ENCODE measurements at places on chromosomes 4 and X. TPM values are rescaled to one million over a fixed set of nuclear protein-coding genes. Genes with fewer than 3 reads are reported as not detected.
A peak's percentile ranks its signal among the peaks of the same experiment; 100 is the strongest.

CXCL3 gene
- polyA plus RNA-seq, result 0.39 TPM

NEUROG2 gene
- polyA plus RNA-seq, result not detected

ETDC gene
- polyA plus RNA-seq, result not detected

PABPC4L gene
- polyA plus RNA-seq, result 11.0 TPM

CCNA2 gene
- 37.4 TPM for polyA plus RNA-seq

PALLD gene
- polyA plus RNA-seq, result 220 TPM

SPANXN4 gene
- not detected for polyA plus RNA-seq

TLR2 gene
- polyA plus RNA-seq, result 6.8 TPM

FATE1 gene
- polyA plus RNA-seq, result not detected

PHKA1 gene
- 5.6 TPM for polyA plus RNA-seq

CXorf65 gene
- 0.69 TPM for polyA plus RNA-seq

GRCh38 chrX:1932231-1932630, 317.4 kb downstream of the ASMT start:
- DNase-seq, result no peak

- no peak for DNase-seq
Observed at GRCh38 chr4:56699537-56700105, 18.5 kb upstream of the HOPX start.

- no peak for DNase-seq
Observed at GRCh38 chrX:45003085-45003484, 130.1 kb downstream of the KDM6A start.

GRCh38 chr4:189162888-189163287, 777.8 kb upstream of the FRG1 start:
- no peak for DNase-seq

- no peak for DNase-seq
Observed at GRCh38 chr4:19823781-19824180, 427.9 kb upstream of the SLIT2 start.

- DNase-seq, result no peak
Observed at GRCh38 chrX:24902806-24903205, 113.0 kb downstream of the ARX start.

DNA sequence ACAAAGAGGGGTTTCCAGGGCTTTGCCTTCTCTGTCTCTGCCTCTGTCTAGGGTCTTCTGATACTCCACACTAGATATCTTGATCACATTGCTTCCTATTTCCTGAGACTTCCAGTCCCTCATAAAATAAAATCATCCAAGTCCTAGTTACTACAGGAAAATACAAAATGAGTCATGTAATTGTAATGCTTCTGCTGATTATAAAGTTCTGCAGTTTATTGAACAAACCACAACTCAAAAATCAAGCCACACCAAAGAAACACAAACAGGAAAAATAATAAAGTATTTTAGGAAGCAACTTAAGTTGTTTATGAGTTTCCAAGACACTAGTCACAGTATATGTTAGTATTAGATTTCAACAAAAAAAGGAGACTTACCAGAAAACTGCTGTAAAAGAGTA, 695.1 kb upstream of the GALNTL6 start:
- no peak for DNase-seq

GRCh38 chr4:48538358-48538757, 48.3 kb downstream of the ZAR1 start:
- no peak for DNase-seq

- DNase-seq, result no peak
Observed at GRCh38 chr4:42350611-42351182, 46.6 kb upstream of the SHISA3 start.

DNA sequence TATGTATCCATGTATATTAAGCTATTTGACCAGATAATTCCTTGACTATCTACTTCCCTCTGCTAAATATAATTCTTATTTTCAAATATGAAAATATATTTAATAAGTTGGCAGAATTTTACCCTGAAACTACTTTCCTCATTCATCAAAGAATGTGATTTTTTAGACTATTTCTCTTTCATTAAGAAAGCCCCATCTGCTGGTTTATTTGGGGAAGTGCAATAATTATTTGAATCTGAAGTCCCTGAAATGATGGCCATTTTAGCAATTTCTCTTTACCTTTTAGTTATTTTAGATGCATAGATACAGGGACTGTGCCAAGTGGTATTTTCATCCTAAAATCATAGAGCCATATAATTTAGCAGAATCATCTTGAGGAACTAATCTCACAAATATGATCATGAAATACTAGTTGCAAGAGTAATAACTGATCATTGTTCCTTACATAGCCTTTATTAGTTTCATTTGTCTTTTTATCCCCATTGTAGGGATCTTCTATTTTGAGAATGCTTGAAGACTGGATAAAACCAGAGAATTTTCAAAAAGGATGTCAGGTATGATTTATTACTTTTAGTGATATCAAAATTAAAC, 39.0 kb downstream of the ENPEP start:
- DNase-seq, result no peak

DNA sequence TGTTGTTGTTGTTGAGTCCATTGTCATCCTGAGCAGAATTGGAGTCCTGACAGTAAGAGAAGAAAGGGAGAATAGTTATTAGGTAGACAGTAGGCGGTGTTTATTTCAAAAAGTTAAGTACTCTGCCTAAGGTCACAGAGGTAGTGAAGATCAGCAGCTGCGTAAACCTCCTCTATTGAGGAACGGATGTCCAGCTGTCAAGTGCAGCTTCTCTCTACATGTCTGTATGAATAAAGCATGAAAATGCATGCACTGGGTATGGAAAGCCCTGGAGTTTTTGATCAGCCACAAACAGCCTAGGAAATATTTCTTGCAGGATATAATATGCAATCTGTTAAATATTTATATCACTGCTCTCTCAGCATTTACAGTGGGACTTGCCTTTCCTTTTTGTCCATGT, 109.4 kb upstream of the CBLL2 start:
- DNase-seq, result no peak

- DNase-seq, result no peak
Observed at GRCh38 chr4:56342746-56343145, 44.5 kb downstream of the AASDH start.

GRCh38 chr4:56651056-56651350, 30.1 kb downstream of the HOPX start:
- DNase-seq, result no peak

DNA sequence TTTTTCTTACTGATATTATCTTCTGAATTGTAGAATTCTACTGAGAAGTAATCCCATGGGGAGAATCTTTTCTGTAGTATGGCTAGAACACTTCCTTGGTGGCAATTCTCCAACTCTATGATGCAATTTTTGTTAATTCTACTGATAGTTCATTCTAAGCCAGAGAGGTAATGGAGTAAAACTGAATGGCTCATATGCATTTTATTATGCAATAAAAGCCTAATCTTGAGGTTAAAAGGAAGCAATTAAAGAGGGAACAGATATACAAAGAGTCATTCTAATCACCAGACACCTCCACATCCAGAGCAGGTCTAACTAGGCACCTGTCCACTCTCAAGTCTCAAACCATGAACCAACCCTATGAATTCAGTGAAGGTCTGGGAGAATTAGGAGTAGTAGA, 9.7 kb downstream of the RAP2C start:
- no peak for DNase-seq

GRCh38 chr4:945274-946102, 13.2 kb downstream of the TMEM175 start:
- DNase-seq, result no peak

DNA sequence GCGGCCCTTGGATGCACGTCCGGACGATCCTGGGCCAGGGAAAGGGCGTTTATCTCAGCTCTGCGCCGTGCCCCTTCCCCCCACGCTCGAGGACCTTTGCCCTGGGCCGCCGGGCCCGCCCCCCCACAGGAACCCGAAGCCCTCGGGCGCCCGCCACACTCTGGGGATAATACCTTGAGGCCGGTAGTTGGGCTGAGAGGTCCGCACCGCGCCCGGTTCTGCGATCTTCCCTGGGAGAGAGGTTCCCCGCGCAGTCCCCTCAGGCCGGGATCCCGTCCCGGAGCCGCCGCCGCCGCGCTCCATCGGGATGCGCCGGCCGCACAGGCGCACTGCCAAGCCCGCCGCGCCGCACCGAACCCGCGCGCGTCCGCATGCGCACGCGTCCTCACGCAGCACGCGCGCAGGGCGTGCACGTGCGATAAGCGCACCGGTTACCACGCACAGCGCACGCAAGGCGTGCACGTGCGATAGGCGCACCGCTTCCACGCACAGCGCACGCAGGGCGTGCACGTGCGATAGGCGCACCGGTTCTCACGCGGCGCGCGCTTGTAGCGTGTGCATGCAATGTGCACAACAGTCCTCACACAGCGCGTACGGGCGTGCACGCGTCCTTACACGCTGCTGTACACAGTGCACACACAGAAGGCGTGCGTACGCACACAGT, at the start of gene MAP7D2:
MAP7D2 (minus strand) TSS at position 331 of the 664 bp plus-strand sequence; CDS start at position 303, 28 bp downstream.
- DNase-seq, result no peak

GRCh38 chr4:158121161-158121579, 51.7 kb downstream of the GASK1B start:
- peak; percentile 29 for DNase-seq

GRCh38 chr4:142961866-142962265, 115.8 kb upstream of the INPP4B start:
- no peak for DNase-seq

DNA sequence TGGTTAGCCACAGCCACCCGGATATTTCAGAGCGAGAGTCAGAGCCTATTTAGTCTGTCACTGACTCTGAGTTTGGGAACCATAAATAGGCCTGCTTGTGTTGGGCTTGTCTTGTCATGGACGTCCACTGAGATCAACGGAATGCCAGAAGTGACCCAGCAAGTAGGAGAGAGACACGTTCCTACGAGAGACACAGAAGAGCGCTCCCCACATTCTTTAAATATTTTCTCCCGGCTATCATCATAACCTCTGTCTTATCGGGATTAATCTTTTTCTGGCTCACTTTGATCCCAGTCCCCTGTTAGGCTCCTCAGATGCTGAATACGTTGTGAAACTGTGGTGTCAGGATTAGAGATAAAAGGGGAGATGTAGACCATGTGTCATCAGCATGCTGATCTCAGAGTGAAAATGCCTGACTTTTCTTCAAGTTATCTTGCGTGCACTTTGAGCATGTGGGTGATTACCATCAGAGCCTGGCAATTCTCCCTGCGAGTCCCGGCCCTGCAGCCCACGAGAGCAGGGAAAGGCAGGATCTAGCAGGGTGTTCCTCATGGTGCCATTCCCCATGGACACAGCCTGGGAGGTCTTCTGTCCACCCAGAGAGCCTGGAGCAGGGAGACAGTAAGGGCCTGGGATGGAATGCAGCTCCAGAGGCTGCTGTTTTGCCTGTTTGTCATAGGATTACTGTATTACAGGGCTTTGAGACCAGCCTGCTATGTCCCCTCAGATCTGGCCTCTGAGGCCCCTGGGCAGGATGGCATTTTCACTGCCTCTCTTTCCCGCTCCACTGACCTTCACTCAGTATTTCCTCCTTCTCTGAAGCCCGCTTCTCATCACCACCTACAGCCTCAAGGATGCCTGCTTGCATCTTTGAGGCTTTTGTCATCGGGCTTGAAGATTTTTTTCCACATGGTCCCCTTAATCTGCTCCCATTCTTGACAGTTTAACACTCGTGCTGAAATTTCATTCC, 2.8 kb upstream of the TENM3 start:
- DNase-seq, result peak; percentile 23

GRCh38 chrX:150983521-150984168, 510 bp downstream of the HMGB3 start:
- no peak for DNase-seq

GRCh38 chr4:147019091-147019490, 73.4 kb upstream of the TTC29 start:
- no peak for DNase-seq

GRCh38 chrX:48913605-48914366, 2.3 kb upstream of the SLC35A2 start:
- DNase-seq, result no peak

DNA sequence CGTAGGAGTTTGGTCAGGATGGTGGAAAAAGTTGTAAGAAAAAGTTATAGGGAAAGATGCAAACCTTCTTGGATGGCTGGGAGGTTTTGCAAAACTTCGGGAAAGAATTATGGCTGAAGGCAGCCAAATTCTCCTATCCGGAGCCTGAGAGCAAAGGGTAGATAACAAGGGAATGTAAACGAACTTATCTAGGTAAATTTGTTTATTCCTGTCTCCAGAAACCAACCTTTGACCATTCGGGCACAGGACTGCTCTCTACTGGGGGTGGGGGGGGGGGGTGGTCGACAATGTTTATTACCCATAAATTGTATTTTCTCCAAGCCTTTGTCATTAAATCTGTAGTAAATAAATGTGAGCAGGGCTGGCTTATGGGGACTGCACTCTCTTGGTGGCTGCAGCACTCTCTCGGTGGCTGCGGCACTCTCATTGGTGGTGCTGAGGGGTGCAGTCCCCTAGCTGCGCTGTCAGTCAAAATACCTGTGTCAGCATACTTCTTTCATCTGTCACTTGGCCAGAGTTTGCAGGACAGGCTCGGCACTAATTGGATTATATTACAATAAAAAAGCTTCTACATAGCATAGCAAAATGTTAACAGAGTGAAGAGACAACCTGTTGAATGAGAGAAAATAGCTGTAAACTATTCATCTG, 827.8 kb downstream of the SH3BGRL start:
- no peak for DNase-seq

DNA sequence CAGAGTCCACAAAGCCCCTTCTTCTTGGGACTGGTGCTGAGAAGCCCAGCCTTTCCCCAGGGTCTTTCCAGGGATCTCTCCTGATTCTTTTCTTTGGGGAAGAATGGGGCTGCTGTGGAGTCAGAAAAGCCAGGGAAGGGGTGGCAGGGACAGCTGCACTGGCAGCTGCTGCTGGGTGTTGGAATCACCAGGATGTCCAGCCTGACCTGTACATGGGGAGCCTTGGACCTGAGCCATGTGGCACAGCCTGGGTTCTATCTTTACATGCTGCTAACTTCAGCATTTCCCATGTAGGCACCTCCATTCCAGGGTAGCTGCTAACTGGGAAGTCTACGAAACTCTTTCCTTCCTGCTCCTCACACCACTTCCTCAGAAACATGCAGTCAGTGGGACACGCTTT, 36.0 kb downstream of the MED28 start:
- no peak for DNase-seq

DNA sequence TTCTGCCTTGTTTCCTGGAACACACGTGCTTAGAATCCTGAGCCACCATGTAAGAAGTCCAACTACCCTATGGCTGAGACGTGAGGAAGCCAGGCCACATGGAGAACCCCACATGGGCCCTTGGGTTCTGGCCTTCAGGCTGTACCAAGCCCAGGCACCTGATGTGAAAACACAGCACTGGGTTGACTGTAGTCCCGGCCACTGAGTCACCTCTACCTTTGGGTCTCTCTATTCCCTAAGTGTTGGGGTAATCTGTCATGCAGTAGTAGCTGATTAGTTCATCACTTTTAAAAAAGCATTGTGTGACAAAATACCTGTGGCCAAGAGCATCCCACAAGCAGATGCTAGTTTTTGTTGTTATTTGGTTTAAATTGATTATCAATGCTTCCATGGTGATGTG, 24.3 kb downstream of the CFAP97 start:
- no peak for DNase-seq

GRCh38 chr4:4870576-4871241, 11.2 kb downstream of the MSX1 start:
- no peak for DNase-seq

Measured in right renal cortex interstitium (tissue), 3 donors.